ENCODE measurements at places on chromosomes 2 and 18.

- DNase-seq = no peak
These were observed 146.7 kb upstream of the L3MBTL4 start for GRCh38 chr18:6561420-6561861.

GRCh38 chr2:143856978-143857377 is 662.9 kb downstream of the ZEB2 start:
- no peak for DNase-seq

DNA sequence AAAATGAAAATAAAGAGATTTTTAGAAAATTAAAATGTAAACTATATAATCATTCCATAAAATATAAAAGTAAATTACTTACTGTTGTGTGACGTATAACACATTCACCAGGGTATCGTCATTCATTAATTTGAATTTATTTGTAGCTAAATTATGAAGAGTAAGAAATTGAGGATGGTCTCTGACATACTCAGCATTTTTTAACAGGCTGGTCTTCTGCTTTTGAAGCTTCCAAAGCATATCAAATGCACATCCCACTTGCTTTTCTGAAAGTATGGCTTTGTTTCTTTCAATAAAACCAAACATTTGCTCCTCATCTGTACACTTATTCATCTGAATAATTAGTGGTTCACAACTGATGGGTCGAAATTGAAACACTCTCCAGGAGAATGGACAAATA is 2.1 kb downstream of the FASTKD1 start:
- DNase-seq = no peak

DNA sequence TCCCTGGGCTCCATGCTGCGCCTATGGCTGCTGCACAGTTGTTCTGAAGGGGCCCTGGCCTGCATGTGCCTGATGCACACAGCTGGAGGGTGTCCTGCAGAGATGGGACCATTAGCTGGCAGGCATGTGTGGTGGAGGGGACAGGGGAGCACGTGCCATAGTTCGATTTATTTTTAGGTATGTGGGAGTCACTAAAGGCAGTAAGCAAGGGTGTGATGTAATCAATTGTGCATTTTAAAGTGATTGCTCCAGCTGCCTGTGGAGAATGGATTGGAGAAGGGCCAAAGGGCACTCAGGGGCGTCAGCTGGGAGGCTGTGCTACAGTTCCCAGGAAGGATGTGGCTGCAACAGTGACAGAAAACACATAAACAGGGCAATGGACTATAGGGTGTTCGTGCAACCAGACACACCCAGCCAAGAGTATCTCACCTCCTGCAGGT is 205.1 kb downstream of the ARL4C start:
- no peak for DNase-seq

GRCh38 chr18:31245820-31246219 is 72.1 kb upstream of the DSG1 start:
- no peak for DNase-seq

DNA sequence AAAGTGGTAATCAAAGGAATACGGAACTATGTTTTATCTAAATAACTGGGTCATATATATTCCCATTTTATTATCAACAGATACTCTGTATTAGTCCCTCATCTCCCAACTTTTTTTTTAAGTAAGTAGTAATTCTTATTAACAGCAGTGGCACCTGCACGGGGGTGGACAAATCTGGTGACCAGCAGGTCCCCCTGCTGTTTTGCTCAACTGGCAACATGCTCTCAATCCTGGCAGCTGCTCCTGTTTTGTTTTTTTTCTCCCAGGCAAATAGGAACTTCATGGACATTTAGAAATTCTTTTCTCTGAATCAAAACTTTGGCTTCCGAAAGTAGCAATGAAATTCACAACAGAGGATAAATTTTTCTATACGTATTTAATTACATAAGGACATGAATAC is 193.5 kb downstream of the SS18 start:
- DNase-seq = no peak

- no peak for DNase-seq
These were observed 30.2 kb upstream of the IL1R2 start for GRCh38 chr2:101961338-101962191.

GRCh38 chr2:189685540-189686229 is 11.2 kb downstream of the ANKAR start:
- no peak for DNase-seq

DNA sequence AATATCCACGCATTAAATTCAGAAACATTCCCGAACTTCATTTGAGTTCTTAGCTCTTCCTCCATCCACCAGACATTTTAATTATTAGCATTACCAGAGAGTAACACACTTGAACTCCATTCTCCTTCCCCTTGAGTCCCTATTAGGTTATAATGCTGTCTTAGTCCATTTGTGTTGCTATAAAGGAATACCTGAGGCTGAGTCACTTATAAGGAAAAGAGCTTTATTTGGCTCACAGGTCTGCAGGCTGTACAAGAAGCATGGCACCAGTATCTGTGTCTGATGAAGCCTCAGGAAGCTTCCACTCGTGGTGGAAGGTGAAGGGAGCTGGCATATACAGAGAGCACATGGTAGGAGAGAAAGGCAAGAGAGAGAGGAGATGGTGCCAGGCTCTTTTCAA is 25.4 kb downstream of the TBC1D8 start:
- DNase-seq = no peak

GRCh38 chr2:190649035-190649797 is at the start of gene NAB1:
NAB1 (plus strand) TSS chr2:190649083; CDS start chr2:190659177, 10,094 bp downstream.
- DNase-seq = peak; percentile 37

- no peak for DNase-seq
These were observed 30.2 kb upstream of the CABYR start for GRCh38 chr18:24108641-24109040.

DNA sequence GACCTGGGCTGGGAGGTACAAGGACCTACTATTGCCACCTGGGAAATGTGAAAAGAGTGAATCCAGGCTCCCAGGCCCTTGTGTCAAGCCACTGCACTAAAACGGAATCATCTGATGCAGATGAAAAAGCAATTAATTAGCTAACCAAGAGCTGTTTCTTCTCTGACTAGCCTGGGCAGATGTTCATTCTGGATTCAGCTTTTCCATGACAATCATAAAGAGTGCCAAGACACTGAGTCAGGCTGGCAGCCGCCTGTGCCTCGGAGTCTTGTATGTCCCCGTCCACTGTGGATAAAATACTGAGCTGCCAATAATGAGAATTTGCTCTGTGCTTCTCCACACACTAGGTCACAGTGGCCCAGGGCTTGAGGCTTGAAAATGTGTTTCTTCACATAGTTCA is 21.7 kb upstream of the LCLAT1 start:
- DNase-seq = no peak

DNA sequence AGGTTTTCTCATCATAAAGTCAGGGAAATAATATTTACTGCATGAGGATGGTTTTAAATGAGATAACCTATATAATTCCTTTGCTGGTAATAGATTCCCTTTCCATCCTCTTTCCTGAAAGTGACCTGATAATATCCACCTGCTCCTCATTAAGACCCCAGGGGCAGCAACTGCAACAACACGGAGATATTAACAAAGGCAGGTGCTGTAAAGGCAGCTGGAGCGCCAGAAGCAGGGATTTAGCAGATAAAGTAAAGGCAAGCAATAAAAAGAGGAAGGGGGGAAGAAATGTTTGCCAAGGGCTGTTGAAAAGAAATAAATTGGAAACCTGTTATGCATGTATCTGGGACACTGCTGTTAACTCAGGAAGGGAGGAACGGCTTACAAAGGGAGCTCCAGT is 472.6 kb upstream of the KLHL29 start:
- DNase-seq = no peak

- DNase-seq = no peak
These were observed 239.9 kb downstream of the CYRIA start for GRCh38 chr2:16425462-16426336.

DNA sequence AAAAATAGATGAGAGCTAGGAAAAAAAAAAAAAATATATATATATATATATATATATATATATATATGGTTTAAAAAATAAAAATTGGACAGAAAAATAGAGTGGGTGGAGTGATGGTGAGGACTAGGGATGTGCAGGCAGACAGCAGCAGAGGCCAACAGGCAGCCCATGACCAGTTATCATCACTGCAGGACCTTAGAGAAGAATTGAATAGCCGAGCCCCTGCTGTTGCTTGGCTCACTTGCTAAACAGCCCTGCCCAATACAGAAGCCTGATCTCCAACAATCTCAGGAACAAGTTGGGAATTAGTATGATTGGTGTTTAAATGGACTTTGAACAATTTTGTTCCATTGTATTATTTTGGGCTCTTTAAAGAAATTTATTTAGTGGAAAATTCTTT is 967.5 kb upstream of the PIK3C3 start:
- no peak for DNase-seq

DNA sequence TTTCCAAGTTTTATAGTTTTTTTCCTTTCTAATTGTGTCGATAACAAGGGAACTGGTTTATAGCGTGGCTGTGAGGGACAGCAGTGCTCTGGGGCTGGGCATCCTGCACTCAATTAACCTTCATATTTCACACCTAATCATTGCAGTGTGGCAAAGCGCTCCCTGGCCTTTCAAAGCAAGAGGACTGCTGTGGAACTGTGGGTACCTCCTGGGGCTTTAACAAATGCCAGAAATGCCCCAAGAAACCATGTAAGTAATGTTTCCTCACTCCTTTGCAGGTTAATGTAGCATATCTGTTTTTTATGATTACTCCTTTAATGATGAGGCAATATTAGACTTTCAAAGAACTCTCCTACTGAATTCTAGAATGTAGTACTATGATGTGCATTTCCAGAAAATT is 259.0 kb upstream of the RASGRP3 start:
- no peak for DNase-seq

- no peak for DNase-seq
These were observed 34.4 kb downstream of the VPS54 start for GRCh38 chr2:63984606-63985359.

- no peak for DNase-seq
These were observed 11.8 kb downstream of the RBFA start for GRCh38 chr18:80046011-80046410.

DNA sequence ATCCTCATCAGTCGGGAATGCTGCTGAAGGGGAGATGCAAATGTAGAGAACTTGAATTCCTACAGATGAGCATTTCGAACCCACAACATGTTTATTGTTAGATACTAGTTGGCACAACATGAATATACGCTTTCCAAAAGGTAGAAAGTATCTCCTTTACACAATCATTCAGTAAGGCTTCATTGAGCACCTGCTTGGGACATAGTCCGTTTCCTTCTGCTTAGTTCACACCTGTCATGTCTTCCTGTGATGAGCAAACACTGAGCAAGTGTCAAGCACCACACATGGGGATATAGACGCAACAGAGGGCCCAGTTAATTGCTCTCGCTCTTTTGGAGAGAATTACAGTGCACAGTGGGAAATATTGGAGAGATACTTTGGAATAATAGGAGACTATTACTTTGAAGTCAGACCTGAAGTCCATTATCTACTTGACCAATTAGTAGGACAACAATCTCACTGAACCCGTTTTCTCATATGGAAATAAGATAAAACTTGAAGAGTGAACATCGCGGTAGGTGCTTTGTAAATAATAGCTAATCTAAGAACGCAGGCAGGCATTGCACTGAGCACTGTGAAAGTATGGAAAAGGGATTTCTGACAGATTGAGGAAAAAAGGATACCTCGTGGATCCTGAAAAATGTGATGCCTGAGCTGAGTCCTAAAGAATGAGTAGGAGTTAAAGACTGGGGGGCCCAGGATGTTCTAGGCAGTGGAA is 1.2 kb downstream of the CPSF3 start:
- DNase-seq = no peak

DNA sequence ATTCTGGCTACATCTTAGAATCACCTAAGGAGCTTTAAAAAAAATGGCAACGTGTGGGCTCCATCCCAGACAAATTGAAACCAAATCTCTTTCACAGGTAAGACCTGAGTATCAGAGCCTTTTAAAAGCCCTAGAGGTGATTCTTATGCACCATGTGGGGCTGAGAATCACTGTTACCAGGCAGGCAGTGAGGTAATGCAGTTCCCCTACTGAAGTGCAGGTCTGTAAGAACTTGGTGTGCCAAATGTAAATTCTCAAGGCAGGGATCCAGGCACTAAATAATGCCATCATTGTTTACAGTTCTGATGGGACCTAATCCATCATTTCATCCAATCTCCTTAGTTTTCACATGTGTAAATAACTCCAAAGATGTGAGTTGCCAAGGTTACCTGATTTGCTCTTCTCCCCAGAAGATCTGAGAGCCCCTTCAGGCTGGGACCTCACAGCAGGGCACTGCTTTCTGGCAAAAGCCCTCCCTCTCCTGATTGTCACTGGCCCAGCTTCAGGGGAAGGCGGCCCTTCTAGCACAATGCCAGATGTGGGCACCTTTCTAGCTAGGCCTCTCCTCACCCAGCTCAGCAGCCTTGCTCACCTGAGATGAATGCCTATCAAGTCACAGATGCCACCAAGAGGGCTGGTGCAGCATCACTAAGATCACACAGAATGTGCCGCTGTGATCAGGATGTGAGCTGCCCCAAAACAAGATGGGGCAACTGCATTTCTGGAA is 73.6 kb upstream of the RGPD5 start:
- DNase-seq = no peak

DNA sequence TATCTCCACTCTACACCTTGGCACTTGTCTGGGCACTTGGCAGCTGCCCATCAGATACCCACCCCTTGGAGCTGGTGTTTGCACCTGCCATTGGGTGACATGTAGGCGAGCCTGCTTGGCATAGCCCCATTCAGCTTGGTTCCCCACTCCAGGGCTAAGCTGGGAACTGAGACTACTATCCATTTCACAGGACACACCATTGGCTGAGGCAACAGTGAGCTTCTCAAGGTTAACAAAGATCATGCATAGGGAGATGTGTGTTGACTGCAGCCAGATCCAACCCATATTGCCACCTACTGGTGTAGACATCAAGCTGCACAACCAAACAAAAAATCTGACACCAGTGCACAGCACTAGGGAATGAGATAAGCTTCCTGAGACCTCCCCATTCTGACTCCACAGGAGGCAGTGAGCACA is 1389.8 kb upstream of the TMEFF2 start:
- no peak for DNase-seq

- DNase-seq = no peak
These were observed 67.3 kb downstream of the SMIM21 start for GRCh38 chr18:75360215-75360614.

- DNase-seq = no peak
These were observed 205.9 kb upstream of the SLC39A10 start for GRCh38 chr2:195451160-195451559.

- DNase-seq = no peak
These were observed 913.7 kb upstream of the ACVR2A start for GRCh38 chr2:146931109-146931508.

DNA sequence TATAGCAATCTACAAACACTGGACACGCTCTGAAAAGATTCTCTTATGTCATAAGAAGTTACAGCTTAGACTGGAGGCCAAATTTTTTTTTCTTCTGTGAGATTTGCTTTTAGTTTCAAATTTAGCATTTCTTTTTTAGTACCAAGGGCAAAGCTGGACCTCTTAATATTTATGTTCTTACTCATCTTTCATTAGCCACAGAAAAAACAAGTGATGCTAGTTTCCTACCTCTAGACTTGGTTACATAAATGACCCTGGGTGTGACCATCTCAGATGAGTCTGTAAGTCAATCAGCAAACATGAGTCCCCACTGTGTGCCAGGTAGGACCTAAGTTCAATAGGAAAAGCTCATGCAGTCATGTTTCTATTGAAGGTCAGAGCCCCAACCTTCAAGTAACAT is 94.4 kb downstream of the MEP1B start:
- DNase-seq = no peak

Measured in stimulated activated CD8-positive, alpha-beta memory T cell treated with anti-CD3 and anti-CD28 coated beads, Interleukin-4, amount 100 ng/mL, for 1 hour (primary cell).